ENCODE measurements at places on chromosomes 3 and 15.

DNA sequence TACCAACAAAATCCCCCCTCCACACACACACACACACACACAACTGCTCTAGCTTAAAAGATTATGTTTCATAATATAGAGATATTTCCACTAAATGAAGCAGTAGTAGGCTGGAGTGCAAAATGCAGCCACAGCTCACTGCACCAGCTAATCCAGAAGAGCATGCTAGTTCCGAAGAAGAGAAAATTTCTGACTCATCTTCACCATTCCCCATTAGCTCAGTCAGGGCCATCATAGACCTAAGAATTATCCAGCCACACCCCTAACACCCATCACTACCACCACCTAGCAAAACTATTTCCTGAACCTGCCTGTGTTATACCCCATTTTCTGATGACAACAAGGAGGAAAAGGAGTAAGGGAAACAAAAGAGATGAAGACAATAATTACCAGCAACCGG is 67.1 kb upstream of the UBE2E2 start:
- DNase-seq, result no peak

GRCh38 chr3:124816206-124816605 is 71.0 kb downstream of the ITGB5 start:
- DNase-seq, result no peak

- DNase-seq, result no peak
Observed at GRCh38 chr3:81782585-81782984, 21.1 kb upstream of the GBE1 start.

GRCh38 chr3:144053121-144053520 is 81.5 kb downstream of the DIPK2A start:
- no peak for DNase-seq

- DNase-seq, result no peak
Observed at GRCh38 chr3:194607592-194608389, 25.4 kb downstream of the TMEM44 start.

- DNase-seq, result no peak
Observed at GRCh38 chr3:16113704-16114103, 60.8 kb upstream of the GALNT15 start.

DNA sequence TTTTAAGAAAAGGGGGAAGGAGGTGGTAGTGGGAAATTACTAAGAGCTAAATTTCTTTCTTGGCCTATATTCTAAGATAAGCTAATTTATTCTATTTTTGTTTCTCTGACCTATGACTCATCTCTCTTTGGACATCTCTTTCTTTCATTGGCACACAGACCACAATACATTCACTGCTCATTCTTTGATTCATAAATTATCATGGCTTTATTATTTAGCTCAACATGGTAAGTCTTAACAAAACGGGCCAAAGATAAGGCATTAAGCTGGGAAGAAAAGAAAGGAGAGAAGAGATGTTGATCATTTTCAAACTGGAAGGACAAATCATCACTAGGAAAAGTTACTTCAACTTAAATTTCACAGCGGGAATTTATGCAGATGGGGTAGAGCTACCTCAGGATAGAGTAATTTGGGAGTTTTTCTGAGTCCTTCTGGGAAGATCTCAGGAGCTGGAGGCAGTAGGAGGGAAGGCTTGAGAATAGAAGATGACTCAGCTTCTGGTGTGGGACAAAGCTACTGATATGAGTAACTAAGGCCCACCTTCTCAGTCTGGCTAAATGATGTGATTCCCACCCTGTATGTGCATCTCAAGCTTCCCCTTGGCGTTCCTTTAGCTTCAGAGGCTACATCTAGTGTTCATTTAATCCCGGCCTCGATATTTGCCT is 7.5 kb upstream of the ALCAM start:
- DNase-seq, result no peak

- no peak for DNase-seq
Observed at GRCh38 chr15:88641959-88642452, 3.2 kb downstream of the ISG20 start.

- no peak for DNase-seq
Observed at GRCh38 chr3:40588406-40588805, 63.6 kb downstream of the ZNF621 start.

- no peak for DNase-seq
Observed at GRCh38 chr3:53486961-53487654, 7.3 kb upstream of the CACNA1D start.

- DNase-seq, result no peak
Observed at GRCh38 chr15:49918121-49918520, 200.9 kb downstream of the ATP8B4 start.

- DNase-seq, result no peak
Observed at GRCh38 chr3:152083135-152083534, 185.6 kb upstream of the MBNL1 start.

- no peak for DNase-seq
Observed at GRCh38 chr3:127689266-127689860, 16.6 kb downstream of the ABTB1 start.

- DNase-seq, result no peak
Observed at GRCh38 chr3:50120364-50121071, 31.8 kb downstream of the RBM5 start.

DNA sequence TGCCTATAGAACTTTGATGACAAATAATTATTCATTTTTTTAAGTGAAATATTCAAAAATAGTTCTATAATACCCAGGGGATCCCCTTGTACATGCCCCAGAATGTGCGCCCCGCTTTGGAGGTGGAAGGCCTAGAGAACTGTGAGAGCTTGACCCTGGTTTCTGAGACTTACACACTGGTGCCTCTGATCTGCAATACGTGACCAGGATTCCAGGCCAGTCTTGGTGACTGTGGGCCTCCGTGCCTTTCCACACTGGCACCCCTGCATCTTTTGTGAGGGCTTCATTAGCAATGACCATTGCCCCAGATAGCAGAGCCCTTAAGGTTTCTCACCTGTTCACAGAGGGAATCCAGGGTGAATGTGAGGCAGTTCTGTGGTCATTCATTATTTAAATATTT is 44.0 kb downstream of the CLSTN2 start:
- no peak for DNase-seq

GRCh38 chr15:51969728-51970127 is 1.9 kb downstream of the LEO1 start:
- no peak for DNase-seq

- DNase-seq, result no peak
Observed at GRCh38 chr15:68341760-68342725, 64.5 kb downstream of the FEM1B start.

- DNase-seq, result no peak
Observed at GRCh38 chr15:85444122-85444745, 63.8 kb downstream of the AKAP13 start.

DNA sequence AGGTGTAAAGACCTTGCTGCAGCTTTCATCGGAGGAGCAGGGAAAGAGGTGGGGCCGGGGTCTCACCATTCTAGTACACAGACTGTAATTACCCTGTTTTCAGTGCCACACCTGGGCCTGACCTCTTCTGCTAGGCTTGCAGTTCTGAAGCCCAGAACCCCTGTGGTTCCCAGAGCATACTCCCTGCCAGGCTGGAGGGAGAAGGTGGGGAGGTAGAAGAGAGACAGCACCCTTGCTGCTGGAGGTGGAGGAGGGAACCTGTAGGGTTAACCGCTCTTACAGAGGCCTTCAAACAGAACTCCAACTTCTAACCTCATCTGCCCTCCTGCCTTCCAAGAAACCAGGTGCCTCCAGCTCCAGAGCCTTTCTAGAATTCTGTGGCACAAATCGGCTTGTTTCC is 27.0 kb downstream of the PCOLCE2 start:
- DNase-seq, result no peak

- no peak for DNase-seq
Observed at GRCh38 chr3:193556841-193557240, 2.1 kb upstream of the ATP13A4 start.

- no peak for DNase-seq
Observed at GRCh38 chr15:100099976-100100375, 241.8 kb downstream of the ADAMTS17 start.

DNA sequence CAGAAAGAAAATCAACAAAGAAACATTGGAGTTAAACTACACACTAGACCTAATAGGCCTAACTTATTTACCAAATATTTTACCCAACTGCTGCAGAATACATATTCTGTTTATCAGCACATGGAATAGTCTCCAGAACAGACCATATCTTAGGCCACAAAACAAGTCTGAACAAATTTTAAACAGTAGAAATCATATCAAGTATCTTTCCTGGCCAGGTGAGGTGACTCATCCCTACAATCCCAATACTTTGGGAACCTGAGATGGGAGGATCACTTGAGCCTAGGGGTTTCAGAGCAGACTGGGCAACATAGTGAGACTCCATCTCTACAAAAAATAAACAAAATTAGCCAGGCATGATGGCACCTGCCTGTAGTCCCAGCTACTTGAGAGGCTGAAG is 18.1 kb upstream of the KPNA4 start:
- no peak for DNase-seq

- DNase-seq, result no peak
Observed at GRCh38 chr15:51262463-51262862, 75.9 kb downstream of the CYP19A1 start.

DNA sequence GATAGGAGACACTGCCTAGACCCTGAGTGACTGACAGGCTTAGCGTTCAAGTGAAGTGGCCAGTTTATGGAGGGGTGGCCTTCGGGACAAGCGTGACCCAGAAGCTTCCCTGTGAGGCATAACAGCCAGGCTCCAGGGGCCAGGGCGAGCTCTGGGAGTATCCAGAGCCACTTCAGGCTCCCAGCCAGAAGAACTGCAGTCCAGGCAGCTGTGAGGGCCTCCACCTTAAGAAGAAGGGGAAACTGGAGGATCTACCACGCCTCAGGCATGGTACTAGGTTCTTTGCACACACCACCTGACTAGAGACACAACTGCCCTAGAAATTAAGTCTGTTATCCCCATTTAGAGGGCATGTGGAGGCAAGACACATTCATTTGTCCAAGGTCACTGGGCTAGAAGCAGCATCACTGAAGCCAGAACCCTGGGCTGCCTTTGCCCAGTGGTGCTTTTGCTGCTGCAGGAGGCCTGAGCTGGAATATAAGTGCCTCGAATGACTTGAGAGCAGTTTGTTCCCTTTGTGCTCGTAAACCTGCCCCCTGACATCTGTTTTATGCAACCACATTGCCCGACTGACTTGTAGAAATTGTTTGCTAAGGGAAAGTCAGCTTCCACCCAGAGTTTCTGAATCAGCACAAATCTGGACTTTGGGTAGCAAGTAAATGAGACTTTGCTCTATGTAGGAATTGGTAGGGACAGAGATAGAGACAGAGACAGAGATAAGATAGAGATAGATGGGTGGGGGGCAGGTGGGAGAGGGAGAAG is 23.3 kb downstream of the RASGRF1 start:
- DNase-seq, result no peak

DNA sequence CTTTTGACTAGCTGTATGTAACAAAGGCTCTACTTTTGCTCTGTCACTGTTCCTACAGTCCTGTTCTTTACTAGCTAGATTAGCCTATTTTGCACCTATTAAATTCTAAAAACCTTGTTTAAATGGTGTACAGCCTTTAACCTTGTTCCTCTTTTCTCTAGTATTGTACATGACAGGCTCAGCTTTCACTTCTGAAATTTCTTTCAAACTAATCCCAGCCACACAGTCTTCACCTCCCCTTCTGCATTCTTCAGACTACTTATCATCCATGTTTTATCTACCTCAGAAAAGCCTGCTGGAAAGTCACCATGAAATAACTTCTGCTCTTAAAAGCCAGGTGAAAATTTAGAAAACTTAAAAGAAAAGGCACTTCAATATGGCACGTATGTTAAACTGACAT is 122.4 kb downstream of the NECTIN3 start:
- DNase-seq, result no peak

DNA sequence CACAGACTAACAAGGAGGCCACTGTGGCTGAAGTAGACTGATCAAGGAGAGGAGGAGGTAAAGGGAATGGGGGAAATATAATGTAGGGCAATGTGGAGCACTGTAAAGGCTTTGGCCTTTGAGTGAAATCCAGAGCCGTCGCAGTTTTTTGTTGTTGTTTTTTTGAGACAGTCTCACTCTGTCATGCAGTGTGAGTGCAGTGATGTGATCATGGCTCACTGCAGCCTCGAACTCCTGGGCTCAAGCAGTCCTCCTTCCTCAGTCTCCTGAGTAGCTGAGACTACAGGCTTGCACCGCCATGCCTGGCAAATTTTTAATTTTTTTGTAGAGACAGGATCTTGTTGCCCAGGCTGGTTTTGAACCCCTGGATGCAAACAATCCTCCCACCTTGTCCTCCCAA is 32.2 kb downstream of the PPP4R2 start:
- no peak for DNase-seq

DNA sequence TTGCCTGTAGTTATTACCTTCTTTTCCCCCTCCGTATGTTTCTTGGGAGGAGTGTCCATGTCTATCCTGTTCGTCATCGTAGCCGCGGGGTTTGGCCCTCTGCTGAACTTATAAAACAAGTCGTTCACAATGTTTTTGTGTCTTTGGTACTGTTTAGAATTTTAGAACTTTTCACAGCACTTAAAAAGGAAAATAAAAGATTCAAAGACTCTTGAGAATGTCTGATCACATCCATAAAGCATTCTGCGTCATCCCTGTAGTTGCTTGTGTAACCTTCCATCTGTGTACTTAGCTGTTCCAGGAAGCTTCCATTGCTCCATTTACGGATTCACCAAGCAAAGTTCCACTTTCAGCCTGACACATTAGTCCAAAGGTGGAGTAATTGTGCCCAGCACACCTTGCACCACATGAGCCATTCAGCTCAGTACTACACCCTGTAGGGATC is 677.1 kb upstream of the NR2F2 start:
- no peak for DNase-seq

GRCh38 chr15:80188251-80188650 is 35.5 kb downstream of the FAH start:
- no peak for DNase-seq

DNA sequence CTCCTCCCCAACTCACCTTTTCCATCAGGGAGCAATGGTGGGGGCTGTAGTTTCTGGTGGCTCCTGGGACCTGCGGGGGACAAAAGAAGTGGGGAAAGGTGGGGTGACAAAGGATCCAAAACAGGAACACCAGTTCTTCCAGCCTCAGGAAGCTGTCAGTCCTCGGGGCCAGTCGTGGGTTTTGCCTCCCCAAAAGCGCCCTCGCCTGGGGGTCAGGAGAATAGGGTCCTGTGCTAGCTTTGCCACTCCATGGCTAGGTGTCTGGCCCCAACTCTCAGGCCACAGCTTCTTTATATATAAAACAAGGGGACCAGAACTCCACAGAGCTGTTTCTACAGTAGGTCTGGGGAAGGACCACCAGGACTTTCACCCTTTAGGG is 4.0 kb downstream of the CCDC9B start:
- DNase-seq, result no peak

DNA sequence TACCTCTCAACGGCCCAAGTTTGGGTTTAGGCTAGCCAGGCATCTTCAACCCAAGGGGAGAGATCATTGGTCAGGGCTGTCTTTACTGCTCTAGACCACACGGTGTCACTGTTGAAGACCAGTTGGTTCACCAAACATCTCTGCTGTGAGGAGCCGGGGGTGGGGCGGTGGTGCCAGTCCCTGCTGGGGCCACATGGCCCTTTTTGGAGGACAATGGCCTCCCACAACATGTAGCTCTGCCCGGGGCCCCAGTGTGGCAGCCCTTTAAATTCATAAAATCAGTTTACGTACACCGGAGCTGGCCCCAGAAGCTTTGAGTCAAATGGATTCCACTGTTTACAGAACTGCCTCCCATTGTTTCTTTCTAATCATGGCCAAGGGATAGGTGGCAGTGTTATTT is 19.1 kb upstream of the TM4SF18 start:
- DNase-seq, result no peak

GRCh38 chr3:42102571-42102970 is 11.4 kb downstream of the TRAK1 start:
- DNase-seq, result no peak

GRCh38 chr3:3615533-3615932 is 183.7 kb upstream of the LRRN1 start:
- DNase-seq, result no peak

Data from activated CD8-positive, alpha-beta memory T cell treated with anti-CD3 and anti-CD28 coated beads for 48 hours (primary cell).